CD4-positive, alpha-beta memory T cell (primary cell): ENCODE measurements at places on chromosomes 12 and 14. TPM values are rescaled to one million over a fixed set of nuclear protein-coding genes. Genes with fewer than 3 reads are reported as not detected.
A peak's percentile ranks its signal among the peaks of the same experiment; 100 is the strongest.

- H3K27me3 ChIP-seq: no peaks in the 10 kb centered on the region
- peak; percentile 54 for DNase-seq
- H3K36me3 ChIP-seq: no peaks in the 10 kb centered on the region
- peak overlapping the region; percentile 76 for H3K4me3 ChIP-seq
Observed at GRCh38 chr12:53053218-53054111, 3.6 kb downstream of the TNS2 start.

DNA sequence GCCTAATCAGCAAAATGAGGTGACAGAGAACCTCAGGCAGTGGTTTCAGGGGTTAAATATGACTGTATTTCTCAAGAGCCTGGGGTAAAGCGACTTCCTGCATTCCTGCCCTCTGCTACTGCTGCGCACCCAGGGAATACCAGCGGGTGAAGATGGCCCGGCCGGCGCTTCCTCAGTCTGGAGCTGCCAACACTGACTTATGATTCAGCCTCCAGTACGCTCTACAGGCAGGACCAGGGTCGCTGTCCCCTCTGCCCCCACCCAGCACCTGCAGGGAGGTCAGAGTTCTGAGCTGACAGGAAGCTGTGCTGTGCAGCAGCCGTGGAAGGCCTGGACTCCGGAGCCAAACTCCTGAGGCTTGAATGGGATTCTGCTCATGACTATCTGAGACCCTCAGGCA, 127.9 kb downstream of the PIWIL1 start:
- no peaks in the 10 kb centered on the region for H3K4me1 ChIP-seq
- no peak overlapping the region for H3K27ac ChIP-seq

- H3K27me3 ChIP-seq: no peaks in the 10 kb centered on the region
- H3K36me3 ChIP-seq: no peaks in the 10 kb centered on the region
- no peaks in the 10 kb centered on the region for H3K4me1 ChIP-seq
- H3K27ac ChIP-seq: no peak overlapping the region
- DNase-seq: no peak
Observed at GRCh38 chr12:113875691-113876090, 90.4 kb downstream of the RBM19 start.

GRCh38 chr14:65287264-65288131, 125.0 kb upstream of the FUT8 start:
- no peaks in the 10 kb centered on the region for H3K36me3 ChIP-seq
- H3K4me1 ChIP-seq: peaks cover 67% of the 10 kb centered on the region
- no peaks in the 10 kb centered on the region for H3K27me3 ChIP-seq
- peak overlapping the region; percentile 4 for H3K4me3 ChIP-seq

GRCh38 chr12:9050521-9051157, 61.3 kb downstream of the KLRG1 start:
- H3K36me3 ChIP-seq: no peaks in the 10 kb centered on the region
- H3K27me3 ChIP-seq: no peaks in the 10 kb centered on the region
- DNase-seq: no peak
- no peak overlapping the region for H3K4me3 ChIP-seq

DNA sequence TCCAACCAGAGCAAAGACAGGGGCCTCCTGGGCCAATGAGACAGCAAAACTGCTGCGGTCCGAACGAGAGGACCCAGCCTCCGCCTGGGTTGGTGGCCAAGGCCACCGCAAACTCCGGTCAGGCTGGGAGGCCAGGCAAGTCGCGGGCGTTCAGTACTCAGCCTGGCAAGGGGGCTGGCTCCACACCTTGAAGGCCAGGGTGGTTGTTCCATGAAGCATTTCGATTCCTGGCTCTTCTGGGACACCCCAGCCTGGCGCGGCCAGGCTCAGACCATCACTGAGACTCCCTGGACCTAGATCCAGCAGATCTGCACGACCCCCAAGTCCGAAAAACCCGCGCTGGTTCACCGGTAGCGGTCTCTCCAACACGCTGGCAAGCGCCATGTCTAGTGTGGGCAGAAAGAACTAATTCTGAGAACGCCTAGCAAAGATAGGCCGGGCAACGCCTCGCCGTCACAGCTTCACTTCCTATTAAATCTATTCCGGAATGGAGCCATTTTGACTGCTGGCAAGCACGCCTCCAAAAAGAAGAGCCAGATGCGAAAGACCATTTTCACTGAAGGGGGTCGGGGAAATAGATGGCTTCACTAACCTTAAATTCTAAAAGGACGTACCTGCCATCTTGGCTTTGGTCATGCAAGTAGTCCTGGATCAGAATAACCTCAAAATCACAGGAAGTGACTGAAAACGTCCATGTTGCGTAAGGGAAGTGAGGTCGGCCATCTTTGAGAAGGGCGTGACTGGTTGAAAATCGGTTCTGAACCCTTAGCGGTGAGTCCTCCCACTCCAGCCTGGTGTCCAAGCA, at the start of gene PSMB5:
Gene PSMB5, minus strand, starts transcription at position 403 of the 805 bp plus-strand sequence. Its CDS starts 19 bp downstream, at position 384.
- peak; percentile 93 for DNase-seq
- H3K36me3 ChIP-seq: peaks cover 17% of the 10 kb centered on the region
- H3K4me1 ChIP-seq: peaks cover 19% of the 10 kb centered on the region
- H3K27me3 ChIP-seq: no peaks in the 10 kb centered on the region

DNA sequence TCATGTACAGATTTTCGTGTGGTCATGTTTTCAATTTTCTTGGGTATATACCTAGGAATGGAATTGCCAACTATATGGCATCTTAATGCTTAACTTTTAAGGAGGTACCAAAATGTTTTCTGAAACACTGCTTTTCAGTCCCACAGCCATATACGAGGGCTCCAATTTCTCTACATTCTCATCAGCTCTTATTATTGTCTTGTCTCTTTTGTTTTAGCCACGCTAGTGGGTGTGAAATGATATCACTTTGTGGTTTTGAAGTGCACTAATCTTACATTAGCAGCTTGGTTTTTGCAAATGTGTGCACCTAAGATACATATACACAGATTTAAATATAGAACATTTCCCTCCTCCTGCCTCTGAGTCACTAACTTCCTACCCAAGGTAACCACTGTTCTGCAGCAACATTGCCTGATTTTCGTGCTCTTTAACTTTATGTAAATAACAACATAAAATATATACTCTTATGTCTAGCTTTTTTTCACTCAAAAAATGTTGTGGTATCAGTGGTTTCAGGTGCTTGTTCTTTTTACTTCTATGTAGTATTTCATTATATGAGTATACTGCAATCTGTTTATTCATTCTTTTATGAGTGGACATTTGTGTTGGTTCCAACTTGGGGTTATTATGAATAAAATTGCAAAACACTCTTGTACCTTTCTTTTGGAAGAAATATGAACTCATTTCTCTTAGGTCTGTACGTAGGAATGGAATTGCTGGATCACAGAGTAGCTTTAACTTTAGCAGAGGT, 73.1 kb downstream of the ZFP36L1 start:
- no peaks in the 10 kb centered on the region for H3K27me3 ChIP-seq
- no peak overlapping the region for H3K27ac ChIP-seq
- H3K4me1 ChIP-seq: peaks cover 28% of the 10 kb centered on the region
- H3K4me3 ChIP-seq: peak overlapping the region; percentile 19
- no peaks in the 10 kb centered on the region for H3K36me3 ChIP-seq

- no peaks in the 10 kb centered on the region for H3K4me1 ChIP-seq
- no peaks in the 10 kb centered on the region for H3K27me3 ChIP-seq
Observed at GRCh38 chr12:129941618-129942017, 37.8 kb upstream of the TMEM132D start.

- H3K4me1 ChIP-seq: no peaks in the 10 kb centered on the region
- no peak overlapping the region for H3K27ac ChIP-seq
- DNase-seq: no peak
- no peak overlapping the region for H3K4me3 ChIP-seq
- H3K27me3 ChIP-seq: no peaks in the 10 kb centered on the region
Observed at GRCh38 chr12:4771172-4771959, 51.2 kb downstream of the GALNT8 start.

- H3K4me1 ChIP-seq: peaks cover 20% of the 10 kb centered on the region
- H3K36me3 ChIP-seq: no peaks in the 10 kb centered on the region
- no peak overlapping the region for H3K27ac ChIP-seq
- no peak for DNase-seq
- H3K4me3 ChIP-seq: no peak overlapping the region
Observed at GRCh38 chr12:123531091-123531490, 2.4 kb downstream of the RILPL1 start.

DNA sequence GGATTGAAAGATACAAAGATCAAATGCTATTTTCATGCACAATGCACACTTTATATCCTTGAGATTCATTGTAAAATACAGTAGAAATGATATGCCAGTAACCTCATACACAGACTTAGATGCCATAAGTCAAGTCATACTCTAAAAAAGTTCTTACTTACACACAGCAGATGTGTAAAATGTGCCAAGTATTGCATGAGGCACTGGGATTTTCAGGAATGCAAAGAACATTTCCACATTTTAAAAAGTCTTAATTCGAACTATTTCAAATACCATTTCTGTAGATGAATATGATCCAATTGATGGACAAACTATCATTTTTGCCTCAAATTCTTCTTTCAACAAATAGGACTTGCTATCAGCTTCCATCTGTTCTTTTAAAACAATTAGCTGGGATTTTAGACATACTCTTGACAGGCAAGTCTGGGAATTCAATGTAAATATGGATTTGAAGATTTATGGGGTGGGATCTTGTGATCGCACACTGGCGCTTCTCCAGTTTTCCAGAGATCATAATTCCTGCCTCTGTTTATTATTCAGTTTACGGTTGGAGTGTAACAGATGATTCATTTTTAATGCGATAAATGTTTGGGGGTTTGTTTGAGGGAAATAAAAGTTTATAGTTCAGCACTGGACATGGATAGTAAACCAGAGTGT, 183.8 kb downstream of the PAX9 start:
- H3K4me3 ChIP-seq: no peak overlapping the region
- no peaks in the 10 kb centered on the region for H3K36me3 ChIP-seq
- H3K27ac ChIP-seq: no peak overlapping the region
- no peaks in the 10 kb centered on the region for H3K27me3 ChIP-seq
- no peak for DNase-seq

The KRT81 gene
- not detected for polyA plus RNA-seq

The OVCH1 gene
- polyA plus RNA-seq: not detected

The COX6A1 gene
- polyA plus RNA-seq: 828 TPM
